ENCODE measurements at places on chromosomes 2 and 18. TPM values are rescaled to one million over a fixed set of nuclear protein-coding genes. Genes with fewer than 3 reads are reported as not detected.

MLPH gene
- 9.9 TPM for total RNA-seq

RAD51AP2 gene
- total RNA-seq, result 0.02 TPM

POTEC gene
- 0.10 TPM for total RNA-seq

STRN gene
- total RNA-seq, result 4.3 TPM

NETO1 gene
- not detected for total RNA-seq

COLEC11 gene
- not detected for total RNA-seq

REG1B gene
- not detected for total RNA-seq

CHRND gene
- total RNA-seq, result not detected

SLC19A3 gene
- total RNA-seq, result 0.51 TPM

MDH1B gene
- 2.6 TPM for total RNA-seq

INPP5D gene
- not detected for total RNA-seq

DCDC2C gene
- not detected for total RNA-seq

FAM117B gene
- 4.3 TPM for total RNA-seq

CAPG gene
- total RNA-seq, result 286 TPM

DSEL gene
- 25.8 TPM for total RNA-seq

TLX2 gene
- total RNA-seq, result not detected

SATB2 gene
- 10.3 TPM for total RNA-seq

SP5 gene
- not detected for total RNA-seq

IHH gene
- total RNA-seq, result not detected

KIAA2012 gene
- total RNA-seq, result not detected

GALNT14 gene
- 12.9 TPM for total RNA-seq

SERPINB13 gene
- total RNA-seq, result not detected

CDKL4 gene
- total RNA-seq, result not detected

LINC00305 gene
- total RNA-seq, result not detected

IL37 gene
- not detected for total RNA-seq
